ENCODE measurements at places on chromosomes 2 and 18. TPM values are rescaled to one million over a fixed set of nuclear protein-coding genes. Genes with fewer than 3 reads are reported as not detected.

DNA sequence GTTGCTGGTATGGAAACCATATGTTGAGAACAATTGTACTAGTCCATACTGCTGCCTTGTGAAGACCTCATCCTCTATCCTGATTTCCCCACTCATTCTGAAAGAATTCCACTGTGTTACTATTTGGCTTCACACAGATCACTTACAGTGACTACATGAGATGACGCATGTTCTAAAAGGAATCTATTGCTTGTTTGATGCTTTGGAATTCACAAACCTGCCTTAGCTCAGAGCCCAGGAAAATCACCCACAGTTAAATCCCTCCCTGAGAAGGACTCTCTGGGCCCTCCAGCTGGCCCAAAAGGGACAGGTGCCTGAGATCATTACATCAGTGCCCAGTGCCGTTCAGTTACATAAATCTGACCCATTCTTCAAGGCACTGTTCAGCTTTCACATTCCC lies 45.3 kb downstream of the KLHL29 start:
- no peak for DNase-seq

DNA sequence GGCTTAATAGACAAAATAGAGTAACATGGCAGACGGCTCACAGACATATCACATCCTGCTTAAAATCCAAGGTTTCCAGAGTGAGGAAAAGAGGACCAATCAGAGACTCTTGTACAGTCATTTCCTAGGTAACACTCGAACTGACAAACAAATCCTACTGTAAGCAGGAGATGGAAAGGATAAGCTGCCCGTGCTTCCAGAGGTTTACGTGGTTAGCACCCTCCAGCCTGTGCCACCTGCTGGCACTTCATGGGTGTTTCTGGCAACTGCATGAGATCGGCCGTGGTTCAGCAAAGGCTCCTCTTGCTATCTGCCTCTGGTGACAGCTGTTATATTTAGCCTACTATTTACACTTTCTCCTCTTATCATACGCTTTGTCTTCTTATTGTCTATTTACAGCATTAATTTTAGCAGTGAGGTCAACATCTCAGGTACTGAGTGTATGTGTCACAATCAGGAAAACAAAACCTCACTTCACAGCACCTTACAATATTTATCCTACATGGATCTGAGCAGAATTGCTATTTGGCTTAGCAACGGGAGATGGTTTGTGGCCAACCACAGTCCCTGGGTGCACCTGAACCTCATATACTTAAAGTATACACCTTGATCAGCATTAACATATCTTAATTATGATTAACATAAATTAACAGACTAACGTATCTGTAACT lies 226.9 kb downstream of the TMEM163 start:
- DNase-seq, result no peak

DNA sequence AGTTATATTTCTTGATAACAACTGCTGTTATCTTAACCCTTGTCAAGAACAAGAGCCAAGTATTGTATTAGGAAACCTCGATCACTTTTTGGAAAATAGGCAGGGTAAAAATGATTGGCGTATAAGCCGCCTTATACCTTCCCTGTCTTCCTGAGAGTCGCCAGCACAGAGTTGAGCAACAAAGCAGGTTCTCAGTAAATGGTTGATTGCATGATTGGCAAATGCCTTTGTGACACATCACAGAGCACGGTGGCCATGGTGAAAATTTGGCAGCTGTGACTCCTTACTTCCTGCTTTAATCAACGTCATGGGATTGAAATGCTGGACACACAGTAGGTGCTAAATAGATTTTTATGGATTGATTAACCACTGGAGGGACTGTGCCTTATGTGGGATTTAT lies 3.9 kb upstream of the KLHL29 start:
- no peak for DNase-seq

- DNase-seq, result no peak
Observed at GRCh38 chr2:212530373-212530772, 8.2 kb downstream of the ERBB4 start.

- DNase-seq, result no peak
Observed at GRCh38 chr2:54471221-54471711, 15.1 kb downstream of the SPTBN1 start.

Gene SERTAD2
- 25.8 TPM for polyA plus RNA-seq

Gene RAB31
- 34.0 TPM for polyA plus RNA-seq

Gene NT5DC4
- polyA plus RNA-seq, result 0.07 TPM

Measured in right renal cortex interstitium (tissue), 3 donors.